ENCODE measurements at places on chromosomes 11 and 22.

- DNase-seq = no peak
These were observed 2.6 kb downstream of the KCNK7 start for GRCh38 chr11:65592858-65593517.

DNA sequence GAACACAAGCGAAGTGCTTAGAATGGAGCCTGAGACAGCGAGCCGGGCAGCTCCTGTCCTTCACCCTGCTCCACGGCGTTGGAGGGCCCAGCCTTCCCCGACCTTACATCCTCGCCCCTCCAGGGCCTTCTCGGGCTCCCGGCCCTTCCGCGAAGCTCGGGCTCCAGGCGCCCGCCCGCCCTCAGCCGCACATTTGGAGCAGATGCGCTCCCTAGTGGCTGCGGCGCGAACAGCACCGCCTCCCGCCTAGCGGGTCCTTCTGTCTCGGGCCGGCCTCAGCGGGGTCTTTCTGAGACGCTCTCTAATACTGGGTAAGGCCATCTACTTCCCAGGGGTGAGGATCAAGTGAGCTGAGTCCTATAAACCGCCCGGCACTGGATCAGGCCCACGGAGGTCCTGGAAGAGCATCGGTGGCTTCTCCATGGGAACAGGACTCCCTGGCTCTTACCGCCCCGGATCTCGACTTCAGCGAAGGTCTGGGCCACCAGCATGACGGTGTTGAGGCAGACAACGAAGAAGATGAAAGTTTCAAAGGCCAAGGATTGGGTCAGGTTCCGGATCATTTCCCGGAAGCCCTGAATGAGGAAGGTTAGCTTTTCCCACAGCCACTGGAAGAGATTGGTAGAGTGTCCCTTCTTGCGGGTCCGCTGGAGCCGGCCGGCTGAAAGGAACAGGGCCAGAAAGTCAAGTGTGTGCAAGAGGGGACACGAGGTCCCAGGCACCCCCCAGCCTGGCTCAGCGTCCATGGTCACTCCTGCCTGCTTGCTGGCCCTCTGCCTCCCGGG is 3.7 kb downstream of the CATSPER1 start:
- no peak for DNase-seq

- DNase-seq = no peak
These were observed 5.0 kb downstream of the TPCN2 start for GRCh38 chr11:69053546-69054396.

DNA sequence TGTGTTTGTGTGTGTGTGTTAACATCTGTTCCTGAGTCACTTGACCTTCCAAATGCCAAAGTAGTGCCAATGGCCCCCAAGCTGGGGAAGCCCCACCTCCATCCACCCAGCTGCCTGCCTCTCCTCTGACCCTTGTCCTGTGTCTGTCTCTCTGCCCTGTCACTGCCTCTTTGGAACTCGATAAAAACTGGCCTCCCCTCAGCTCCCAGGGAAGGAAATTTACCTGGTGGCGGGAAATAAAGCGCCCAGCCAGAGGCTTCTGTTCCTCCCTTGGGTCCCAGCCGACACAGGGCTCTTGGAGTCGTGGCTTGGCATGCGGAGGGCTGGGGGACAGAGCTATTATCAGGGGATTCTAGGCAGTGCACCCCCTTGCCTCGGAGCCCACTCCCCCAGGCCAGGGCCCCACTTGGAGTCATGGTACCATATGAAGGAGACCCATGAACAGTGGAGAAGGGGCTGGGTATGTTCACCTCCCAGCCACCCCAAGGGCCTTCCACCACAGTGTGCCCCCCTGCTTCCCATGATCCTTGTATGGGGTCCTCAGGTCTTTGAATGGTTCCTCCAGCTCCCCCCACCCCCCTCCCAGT is 6.2 kb downstream of the KCNC1 start:
- no peak for DNase-seq

DNA sequence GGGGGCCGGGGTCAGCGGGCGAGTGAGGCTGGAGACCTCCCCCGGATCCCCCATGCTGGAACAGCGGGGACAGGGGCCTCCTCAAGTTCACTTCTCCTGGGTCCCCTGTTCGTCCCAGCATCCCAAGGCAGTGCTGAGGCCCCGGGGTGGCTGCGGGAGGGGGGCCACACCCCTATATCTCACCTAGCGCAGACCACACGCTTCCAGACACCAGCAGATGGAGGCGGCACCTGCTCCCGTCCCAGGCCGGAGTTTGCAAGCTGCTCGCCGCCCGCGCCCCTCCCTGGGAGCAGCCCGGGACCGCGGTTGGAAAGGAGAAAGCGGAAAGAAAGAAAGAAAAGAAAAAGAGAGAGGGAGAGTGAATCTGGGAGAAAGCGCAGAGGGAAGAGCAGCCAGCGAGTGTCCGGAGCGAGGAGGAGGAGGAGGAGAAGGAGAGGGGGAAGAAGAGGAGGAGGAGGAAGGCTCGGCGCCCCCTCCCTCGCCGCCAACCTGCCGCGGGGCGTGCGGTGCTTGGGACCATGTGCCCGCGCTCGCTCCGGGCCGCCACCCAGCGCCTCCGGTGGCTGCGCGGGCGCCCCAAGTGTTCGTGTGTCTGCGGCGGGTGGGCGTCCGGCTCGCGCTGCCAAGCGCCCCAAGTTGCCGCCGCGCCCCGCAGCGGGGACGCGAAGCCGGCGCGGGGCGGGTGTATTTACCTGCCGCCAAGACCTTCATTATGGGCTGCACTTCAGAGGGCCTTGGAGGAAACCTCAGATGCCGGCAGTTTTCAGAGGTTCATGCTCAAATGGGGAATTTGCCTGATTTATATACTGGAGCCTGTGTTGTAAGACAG is at the start of gene LIF:
Gene LIF, minus strand, starts transcription at position 775 of the 829 bp plus-strand sequence. Its CDS starts 64 bp downstream, at position 711.
- no peak for DNase-seq

- DNase-seq = no peak
These were observed 32.2 kb upstream of the DEPDC7 start for GRCh38 chr11:32983506-32983905.

GRCh38 chr22:30946354-30946753 is 22.2 kb downstream of the MORC2 start:
- DNase-seq = no peak

GRCh38 chr11:128188346-128189004 is 398.9 kb downstream of the ETS1 start:
- DNase-seq = no peak

DNA sequence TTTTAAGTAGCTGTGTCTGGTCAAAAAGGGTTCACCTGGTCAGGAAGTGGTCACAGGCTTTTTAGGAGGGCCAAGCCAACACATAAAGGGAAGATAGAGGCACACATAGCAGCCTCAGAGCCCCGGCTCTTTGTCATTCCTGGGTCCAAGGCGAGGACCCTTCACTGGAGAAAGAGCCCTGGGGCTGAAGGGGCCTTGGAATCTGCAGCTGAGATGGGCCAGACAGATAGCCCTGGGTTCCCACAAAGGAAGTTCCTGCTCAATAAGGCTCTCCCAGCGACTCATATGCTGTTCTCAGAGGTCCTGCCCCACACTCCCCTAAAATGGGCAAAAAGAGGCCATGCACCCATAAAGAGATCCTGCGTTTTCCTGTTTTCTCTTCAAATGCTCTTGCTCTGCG is 77.7 kb downstream of the LINC01488 start:
- no peak for DNase-seq

- DNase-seq = no peak
These were observed 36.2 kb downstream of the TBC1D22A start for GRCh38 chr22:46798366-46799350.

DNA sequence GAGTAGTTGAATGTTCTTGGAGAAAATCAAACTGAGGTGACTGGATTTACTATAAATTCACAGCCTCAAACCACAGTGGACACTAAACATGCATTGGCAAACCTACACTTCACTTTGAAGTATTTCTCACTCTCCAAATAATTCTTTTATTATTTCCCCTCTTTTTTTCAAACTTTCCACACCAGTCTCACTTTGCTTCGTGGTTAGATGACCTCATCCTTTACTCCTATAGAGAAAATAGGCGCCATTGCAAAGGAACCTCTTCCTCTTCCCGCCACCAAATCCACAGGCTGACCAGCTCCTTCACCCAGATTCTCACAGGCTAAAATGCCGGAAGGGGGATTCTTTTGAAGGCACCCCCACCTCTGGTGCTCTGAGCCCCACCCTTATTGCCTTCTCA is 33.4 kb downstream of the HTR3A start:
- DNase-seq = no peak

DNA sequence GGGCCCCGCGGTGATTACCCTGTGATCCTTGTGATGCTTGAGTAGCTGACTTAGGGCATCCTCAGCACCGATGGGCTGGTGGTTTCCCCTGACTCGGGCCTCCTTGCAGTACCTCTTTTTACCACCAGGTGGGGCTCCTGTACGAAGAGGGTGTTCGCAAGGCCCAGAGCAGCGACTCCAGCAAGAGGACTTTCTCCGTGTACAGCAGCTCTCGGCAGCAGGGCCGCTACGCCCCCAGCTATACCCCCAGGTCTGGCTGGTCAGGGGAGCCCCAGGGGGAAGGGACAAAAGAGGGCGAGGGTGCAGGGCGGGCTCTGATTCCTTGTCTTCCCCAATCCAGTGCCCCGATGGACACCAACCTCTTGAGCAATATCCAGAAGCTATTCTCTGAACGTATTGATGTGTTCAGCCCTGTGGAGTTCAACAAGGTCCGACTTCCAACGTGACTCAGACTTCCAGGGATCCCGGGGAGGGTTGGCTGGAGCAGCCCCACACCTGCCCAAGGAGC is 1.3 kb upstream of the TM7SF2 start:
- no peak for DNase-seq

DNA sequence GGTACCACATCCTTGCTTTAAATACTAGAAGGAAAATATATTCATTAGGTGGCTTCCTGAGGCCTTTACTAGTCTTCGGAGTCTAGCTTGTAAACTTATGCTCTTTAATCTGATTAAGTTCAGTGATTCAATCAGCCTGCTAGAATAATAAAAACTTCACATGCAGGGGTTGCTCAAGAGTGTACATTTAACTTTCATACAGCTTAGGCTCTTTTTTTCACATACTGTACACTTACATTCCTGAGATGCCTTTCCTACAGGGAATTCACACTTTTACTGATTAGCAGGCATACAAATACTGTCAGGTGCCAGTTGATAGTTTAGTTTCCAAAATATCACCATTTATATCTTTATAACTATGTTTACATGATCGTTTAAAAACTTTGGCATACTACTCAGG is 3.2 kb upstream of the ANO5 start:
- no peak for DNase-seq

DNA sequence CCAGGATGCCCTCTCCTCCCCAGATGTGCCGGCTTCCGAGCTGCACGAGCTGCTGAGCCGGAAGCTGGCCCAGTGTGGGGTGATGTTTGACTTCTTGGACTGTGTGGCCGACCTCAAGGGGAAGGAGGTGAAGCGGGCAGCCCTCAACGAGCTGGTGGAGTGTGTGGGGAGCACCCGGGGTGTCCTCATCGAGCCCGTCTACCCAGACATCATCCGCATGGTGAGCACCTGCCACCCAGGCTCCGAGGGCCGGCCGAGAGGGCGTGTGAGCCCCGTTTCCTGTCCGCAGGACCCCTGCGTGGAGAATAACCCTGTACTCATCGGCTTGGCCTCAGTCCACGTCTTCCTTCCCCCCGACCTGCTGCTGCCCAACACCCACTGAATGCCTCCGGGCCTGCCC is 2.2 kb downstream of the PPP2R5B start:
- DNase-seq = no peak

- DNase-seq = peak; percentile 17
These were observed 393.1 kb downstream of the TMEM135 start for GRCh38 chr11:87430821-87431220.

DNA sequence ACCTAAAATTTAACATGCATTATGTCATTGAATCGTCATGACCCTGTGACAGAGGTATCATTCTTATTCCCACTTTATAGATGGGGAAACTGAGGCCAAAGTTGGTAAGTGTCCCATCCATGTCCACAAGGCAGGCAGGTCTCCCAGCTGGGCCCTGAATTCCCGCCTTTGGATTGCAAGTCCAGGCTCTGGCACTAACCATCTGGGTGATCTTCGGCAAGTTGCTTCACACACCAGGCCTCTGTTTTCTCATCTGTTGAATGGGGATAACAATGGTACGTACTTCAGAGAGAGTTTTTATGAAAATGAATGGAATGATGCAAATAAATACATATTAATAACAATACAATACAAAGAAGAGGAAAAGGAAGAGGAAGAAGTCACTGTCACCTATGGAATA is 3.4 kb downstream of the CRYBB3 start:
- no peak for DNase-seq

GRCh38 chr11:103928040-103928801 is 108.2 kb upstream of the DDI1 start:
- no peak for DNase-seq

DNA sequence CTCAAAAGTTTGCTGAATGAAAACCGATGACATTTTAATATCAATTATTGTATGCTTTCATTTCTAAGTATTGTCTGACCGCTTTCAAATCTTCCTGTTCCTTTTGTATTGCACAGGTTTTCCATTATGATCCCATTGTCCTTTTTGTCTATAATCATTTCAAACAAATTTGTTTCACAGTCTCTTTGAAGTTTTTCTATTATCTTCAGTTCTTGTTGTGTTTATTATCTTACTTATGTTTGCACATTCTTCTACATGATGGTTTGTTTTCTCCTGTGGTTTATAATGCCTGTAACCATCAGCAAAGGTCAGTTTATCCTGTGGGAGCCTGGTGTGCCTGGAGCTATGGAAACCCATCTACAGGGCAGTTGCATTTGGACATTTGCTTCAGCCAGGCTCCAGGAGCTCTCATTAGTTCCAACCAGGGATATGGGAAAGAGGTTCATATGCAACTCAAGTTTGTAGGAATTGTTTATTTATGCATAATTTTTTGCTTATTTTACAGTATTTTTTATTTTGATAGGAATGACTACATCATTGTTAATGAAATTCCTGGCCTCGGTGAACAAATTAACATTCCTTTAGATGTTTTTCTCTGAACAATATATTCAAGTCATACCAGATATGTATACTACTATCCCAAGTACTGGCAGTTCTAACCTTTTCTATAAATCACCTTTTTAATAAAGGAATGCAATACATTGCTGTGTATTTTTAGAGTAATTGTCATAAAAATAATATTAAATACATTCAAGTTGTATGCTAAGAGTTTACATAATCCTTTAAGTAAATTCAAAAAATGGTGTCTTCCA is 179.2 kb downstream of the SBF2 start:
- no peak for DNase-seq

DNA sequence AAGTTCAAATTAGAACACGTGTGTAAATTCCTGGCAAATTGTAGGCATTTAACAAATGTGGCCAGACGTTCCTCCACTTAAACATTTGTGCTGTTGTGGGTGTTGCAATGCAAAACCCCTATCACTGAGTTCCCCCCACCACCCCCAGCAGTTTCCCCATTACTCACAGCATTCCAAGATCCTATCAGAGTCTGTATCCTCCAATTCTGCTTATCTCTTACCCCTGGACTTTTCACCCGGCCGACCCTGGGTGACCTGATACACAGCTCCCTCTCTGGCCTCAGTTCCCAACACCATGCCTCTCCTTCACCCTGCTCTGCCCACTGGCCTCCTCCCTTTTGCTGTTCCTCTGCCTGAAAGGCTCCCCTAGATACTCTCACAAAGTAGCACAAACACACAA is 31.4 kb upstream of the AQP11 start:
- no peak for DNase-seq

GRCh38 chr11:70883323-70883940 is 368.9 kb downstream of the SHANK2 start:
- DNase-seq = no peak

GRCh38 chr11:46490666-46491065 is 99.1 kb upstream of the CHRM4 start:
- no peak for DNase-seq

Measured in pulmonary artery endothelial cell (primary cell).